ENCODE measurements at places on chromosomes 4 and X. TPM values are rescaled to one million over a fixed set of nuclear protein-coding genes. Genes with fewer than 3 reads are reported as not detected.

Gene TLR1
- total RNA-seq = 32.3 TPM

DNA sequence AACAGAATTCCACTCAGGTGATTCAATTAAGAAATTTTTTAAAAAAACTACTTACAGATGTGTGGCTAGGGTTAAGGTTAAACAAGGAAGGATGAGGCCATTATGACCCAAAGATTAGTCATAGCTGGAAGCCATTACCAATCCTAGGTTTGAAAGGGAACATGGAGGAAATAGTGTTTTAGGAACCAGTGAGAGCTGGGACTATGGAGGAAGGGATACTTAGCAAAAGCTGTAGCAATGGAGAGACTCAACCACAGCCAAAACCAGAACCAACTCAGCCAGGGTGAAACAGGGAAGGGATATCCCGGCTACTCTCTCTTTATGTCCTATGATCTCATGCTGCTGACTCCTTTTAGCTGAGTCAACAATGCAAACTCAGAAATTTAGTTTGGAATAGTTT lies 148.6 kb upstream of the CNKSR2 start:
- DNase-seq = no peak
- no peaks in the 10 kb centered on the region for H3K27me3 ChIP-seq
- H3K4me3 ChIP-seq = no peak overlapping the region
- H3K36me3 ChIP-seq = no peaks in the 10 kb centered on the region
- no peak overlapping the region for H3K27ac ChIP-seq

DNA sequence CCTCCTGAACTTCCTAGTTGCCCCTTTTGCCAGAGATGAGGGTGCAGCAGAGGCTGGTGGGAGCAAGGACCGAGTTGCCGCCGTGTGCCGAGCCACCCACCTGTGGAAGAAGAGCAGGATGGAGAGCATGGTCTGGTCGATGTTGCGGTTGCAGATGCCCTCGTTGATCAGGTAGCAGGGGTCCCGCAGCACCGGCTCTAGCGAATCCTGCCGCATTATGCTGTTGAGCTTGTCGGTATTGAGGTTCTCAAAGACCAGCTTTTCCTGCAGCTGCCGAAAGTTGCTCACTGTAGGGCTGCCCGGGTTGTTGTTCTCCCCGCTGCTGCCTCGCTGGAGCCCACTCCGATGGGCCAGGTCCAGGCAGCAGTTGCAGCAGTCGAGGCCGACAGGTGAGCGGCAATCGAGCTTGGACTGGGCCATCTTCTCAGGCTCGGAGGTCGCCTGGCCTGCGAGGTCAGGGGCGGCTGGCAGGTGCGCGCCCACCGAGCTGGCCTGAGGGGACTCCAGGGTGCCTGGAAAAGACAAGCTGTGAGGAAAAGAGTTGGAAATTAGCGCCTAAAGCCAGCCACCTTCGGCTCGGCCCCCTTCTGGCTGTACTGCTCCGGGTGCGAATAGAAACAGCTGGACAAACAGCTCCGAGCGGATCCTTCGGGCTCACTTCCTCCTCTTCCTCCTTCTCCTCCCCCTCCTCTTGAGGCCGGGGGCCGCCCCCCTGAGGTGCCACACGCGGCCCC lies 420 bp downstream of the TSC22D3 start:
- peak overlapping the region; percentile 57 for H3K4me3 ChIP-seq
- H3K36me3 ChIP-seq = no peaks in the 10 kb centered on the region

Gene AADAT
- 14.4 TPM for total RNA-seq

DNA sequence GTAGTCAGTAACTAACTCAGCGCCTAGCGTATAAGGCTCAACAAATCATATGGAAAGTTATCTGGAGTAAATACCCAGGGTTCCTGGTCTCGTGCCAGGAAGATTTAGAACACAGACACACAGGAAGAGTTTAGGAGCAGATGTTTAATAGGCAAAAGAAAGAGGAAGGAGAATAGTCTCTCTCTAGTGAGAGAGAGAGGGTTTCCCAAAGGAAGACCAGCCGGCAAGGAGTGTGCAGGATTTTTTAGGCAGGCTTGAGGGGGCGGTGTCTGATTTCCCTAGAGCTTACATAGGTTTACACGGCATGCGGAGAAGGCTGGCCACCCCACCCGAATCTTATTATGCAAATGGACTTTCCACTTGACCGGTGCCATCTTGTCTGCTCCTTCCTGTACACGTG lies 284.0 kb upstream of the FRG1 start:
- H3K27me3 ChIP-seq = no peaks in the 10 kb centered on the region
- no peaks in the 10 kb centered on the region for H3K4me1 ChIP-seq
- H3K4me3 ChIP-seq = no peak overlapping the region
- no peak for DNase-seq

Gene NPY5R
- total RNA-seq = 0.35 TPM

DNA sequence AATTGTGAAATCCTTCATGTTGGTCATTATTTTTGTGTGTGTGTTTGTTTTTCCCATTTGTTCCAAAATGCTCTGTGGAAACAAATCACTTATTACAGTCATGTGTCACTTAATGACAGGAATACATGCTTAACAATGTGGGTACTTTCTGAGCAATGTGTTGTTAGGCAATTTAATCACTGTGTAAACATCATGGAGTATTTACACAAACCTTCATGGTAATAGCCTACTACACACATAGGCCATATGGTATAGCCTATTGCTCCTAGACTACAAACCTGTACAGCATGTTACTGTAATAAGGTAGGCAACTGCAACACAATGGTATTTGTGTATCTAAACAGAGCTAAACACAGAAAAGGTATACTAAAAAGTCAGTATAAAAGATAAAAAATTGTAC lies 388.9 kb upstream of the PPP1R2C start:
- no peaks in the 10 kb centered on the region for H3K36me3 ChIP-seq
- H3K27ac ChIP-seq = no peak overlapping the region
- H3K4me3 ChIP-seq = no peak overlapping the region
- DNase-seq = no peak
- H3K27me3 ChIP-seq = no peaks in the 10 kb centered on the region

Gene TLL1
- total RNA-seq = 9.7 TPM

DNA sequence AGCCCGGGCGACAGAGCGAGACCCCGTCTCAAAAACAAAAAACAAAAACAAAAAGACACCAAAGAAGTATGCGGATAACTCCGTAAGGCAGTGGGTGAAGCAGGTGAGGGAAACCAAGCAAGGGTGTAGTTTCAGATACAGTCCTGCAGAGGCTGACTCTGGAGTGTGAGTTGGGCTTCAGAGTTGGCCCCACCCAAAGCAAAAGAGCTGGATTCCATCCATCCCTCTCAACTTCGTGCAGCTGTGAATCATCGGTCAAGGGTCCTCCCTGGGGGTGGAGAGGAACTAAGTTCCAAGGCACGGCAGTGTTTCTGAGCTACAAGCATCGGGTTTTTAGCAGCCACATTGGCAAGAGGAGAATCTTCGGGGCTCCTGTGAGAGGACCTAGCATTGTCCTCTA lies 43.9 kb upstream of the FAM9A start:
- no peak for DNase-seq
- H3K36me3 ChIP-seq = no peaks in the 10 kb centered on the region
- H3K4me1 ChIP-seq = no peaks in the 10 kb centered on the region
- H3K27ac ChIP-seq = no peak overlapping the region
- no peaks in the 10 kb centered on the region for H3K27me3 ChIP-seq

- H3K27ac ChIP-seq = no peak overlapping the region
- H3K27me3 ChIP-seq = no peaks in the 10 kb centered on the region
- no peak for DNase-seq
- H3K4me3 ChIP-seq = no peak overlapping the region
Observed at GRCh38 chr4:101512416-101512815, 165.1 kb upstream of the PPP3CA start.

DNA sequence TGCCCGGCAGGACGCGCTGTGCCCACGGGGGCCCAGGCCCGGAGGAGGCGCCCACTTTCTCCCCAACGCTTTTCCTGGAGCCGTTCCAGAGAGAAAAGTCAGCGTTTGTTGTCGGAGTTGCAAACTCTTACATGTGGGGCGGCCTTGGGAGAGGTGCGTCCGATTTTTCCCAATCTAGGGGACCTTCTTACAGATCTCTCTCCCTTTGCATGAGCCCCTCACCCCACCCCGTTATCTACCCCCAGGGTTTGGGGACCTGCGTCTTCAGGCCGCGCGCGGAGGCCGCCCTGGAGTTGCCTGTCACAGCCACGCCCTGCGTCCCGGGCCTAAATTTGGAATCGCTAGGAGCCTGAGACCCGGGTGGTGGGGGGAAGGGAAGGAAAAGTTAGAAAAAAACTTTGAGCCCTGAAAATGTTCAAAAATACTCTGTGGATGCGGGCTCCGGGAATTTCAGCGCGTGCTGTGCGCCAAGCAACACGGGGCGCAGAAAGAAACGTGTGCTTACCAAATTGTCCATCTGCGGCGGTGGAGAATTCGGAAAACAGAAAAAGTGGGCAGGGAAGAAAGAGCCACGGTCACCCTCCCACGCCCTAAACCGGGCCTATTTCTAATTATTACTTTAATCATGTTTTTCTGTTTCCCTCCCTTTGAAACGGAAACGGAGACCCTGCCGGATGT lies 587 bp downstream of the CD99 start:
- H3K4me3 ChIP-seq = peak overlapping the region; percentile 85
- peak overlapping the region; percentile 89 for H3K27ac ChIP-seq
- peak; percentile 60 for DNase-seq
- no peaks in the 10 kb centered on the region for H3K27me3 ChIP-seq
- H3K36me3 ChIP-seq = no peaks in the 10 kb centered on the region

Gene HERC5
- total RNA-seq = 4.3 TPM

- no peaks in the 10 kb centered on the region for H3K4me1 ChIP-seq
- H3K4me3 ChIP-seq = no peak overlapping the region
- H3K27ac ChIP-seq = no peak overlapping the region
- DNase-seq = no peak
Observed at GRCh38 chr4:159298502-159298901, 195.6 kb downstream of the RAPGEF2 start.

DNA sequence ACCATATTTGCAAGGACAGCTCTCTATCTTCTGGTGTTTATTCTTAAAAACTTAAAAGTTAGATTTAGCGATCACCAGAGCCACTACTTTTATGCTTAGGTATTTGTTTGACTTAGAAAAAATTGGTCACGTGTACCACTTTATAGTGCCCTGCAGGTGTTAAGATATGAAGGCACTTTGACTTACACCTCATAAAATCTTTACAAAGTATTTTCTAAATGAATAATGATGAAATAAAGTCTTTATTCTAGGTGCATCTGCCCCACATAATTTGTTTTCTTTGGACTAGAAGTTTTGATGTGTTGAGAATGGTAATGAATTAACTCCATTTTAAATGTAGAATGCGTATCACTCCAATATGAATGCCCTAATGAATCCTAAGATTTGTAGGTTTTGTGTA lies 2.9 kb downstream of the FMR1 start:
- no peak for DNase-seq
- H3K36me3 ChIP-seq = no peaks in the 10 kb centered on the region
- H3K27ac ChIP-seq = no peak overlapping the region
- H3K4me1 ChIP-seq = peaks cover 3% of the 10 kb centered on the region
- H3K4me3 ChIP-seq = no peak overlapping the region
- no peaks in the 10 kb centered on the region for H3K27me3 ChIP-seq

DNA sequence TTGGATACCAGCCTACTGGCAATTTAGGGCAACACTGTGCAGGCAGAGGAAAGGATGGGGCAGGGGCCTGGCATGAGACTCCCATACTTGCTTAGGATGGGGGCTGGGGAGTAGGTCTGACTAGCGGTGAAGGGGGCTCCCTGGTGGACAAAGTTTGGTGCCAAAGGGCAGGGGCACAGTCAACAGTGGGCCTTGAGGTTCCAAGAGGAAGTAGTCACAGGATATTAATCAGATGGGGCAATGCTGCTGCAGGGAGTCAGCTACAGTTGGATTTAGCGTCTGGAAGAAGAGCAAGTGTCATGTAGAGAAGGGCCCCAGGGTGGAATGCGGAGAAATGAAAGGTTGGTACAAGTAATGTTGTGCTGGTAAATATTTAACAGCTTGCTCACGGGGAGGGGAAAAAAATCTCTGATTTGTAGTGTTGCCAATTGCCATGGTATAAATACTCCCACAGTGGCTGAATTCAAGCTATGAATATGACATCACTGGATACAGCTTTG lies 139.4 kb downstream of the PJA1 start:
- DNase-seq = no peak
- no peak overlapping the region for H3K4me3 ChIP-seq
- no peaks in the 10 kb centered on the region for H3K27me3 ChIP-seq
- no peaks in the 10 kb centered on the region for H3K36me3 ChIP-seq

DNA sequence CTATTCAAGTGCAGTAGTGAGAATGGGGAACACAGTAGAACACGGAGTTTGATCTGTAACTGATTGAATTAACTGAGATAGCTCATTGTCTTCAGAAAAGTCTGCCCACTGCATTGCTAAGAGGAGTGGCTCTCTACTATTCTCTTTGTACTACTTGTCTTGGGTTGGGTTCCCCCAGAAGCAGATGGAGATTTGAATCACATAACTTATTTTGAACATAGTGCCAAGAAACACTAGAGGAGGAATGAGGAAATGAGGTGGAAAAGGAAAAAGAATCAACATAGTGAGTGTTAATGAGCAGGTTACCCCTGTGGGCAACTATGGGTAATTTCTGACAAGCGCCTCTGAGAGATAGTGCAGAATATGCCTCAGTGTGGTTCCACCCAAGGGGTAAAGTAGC lies 362.7 kb downstream of the STIM2 start:
- DNase-seq = no peak
- no peaks in the 10 kb centered on the region for H3K27me3 ChIP-seq
- no peaks in the 10 kb centered on the region for H3K36me3 ChIP-seq
- H3K4me1 ChIP-seq = no peaks in the 10 kb centered on the region
- no peak overlapping the region for H3K4me3 ChIP-seq

Gene ACE2
- not detected for total RNA-seq

Gene FGB
- total RNA-seq = not detected
